ENCODE measurements at places on chromosomes 5 and 9. TPM values are rescaled to one million over a fixed set of nuclear protein-coding genes. Genes with fewer than 3 reads are reported as not detected.

DNA sequence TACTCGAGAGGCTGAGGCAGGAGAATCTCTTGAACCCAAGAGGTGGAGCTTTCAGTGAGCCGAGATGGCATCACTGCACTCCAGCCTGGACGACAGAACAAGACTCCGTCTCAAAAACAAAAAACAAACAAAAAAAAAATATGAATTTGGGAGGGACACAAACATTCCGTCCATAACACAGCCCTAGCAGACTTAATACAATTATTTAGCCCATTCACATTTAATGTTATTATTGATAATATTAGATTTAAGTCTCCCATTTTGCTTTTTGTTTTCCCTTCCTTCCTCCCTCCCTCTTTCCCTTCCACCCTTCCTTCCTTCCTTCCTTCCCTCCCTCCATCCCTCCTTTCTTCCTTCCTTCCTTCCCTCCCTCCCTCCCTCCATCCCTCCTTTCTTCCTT is 4.6 kb upstream of the CCNI2 start:
- DNase-seq: no peak

DNA sequence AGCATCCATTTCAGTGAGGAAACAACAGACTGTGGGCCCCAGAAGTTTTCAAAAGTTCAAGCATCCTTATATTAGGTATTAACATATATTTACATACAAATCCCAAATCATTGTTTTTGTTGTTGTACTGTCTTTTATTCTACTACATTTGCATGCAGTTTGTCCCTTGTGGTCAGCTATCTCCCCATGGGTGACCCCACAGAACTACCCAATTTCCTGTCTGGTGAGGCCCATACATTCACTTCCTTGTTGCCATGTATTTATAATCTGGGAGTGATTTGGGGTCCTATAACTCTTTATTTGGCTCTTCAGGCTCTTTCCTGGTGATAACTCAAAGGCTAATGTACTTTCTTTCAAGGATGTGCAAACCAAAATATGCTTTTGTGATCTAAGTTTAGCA is 3.3 kb upstream of the CD180 start:
- DNase-seq: no peak

GRCh38 chr9:122810306-122810946 is 10.5 kb downstream of the OR1K1 start:
- DNase-seq: peak; percentile 79

MYOZ3 gene
- total RNA-seq: not detected

EQTN gene
- total RNA-seq: 1.9 TPM

Measured in Peyer's patch (tissue), 4 donors.